Activated CD4-positive, alpha-beta T cell treated with anti-CD3 and anti-CD28 coated beads, Interleukin-2, amount 10 ng/mL, durations not matched to agents 7 days and 5 days (primary cell): ENCODE measurements at places on chromosomes 12 and 14. TPM values are rescaled to one million over a fixed set of nuclear protein-coding genes. Genes with fewer than 3 reads are reported as not detected.
A peak's percentile ranks its signal among the peaks of the same experiment; 100 is the strongest.

- DNase-seq = no peak
- no peaks in the 10 kb centered on the region for H3K4me1 ChIP-seq
- no peaks in the 10 kb centered on the region for H3K27me3 ChIP-seq
Measured at GRCh38 chr12:100591979-100592378, 18.5 kb downstream of the GAS2L3 start.

Gene FAM90A1
- total RNA-seq = not detected

Gene STYK1
- total RNA-seq = 0.17 TPM

Gene KLRG1
- total RNA-seq = 4.4 TPM

Gene SFSWAP
- 59.0 TPM for total RNA-seq

DNA sequence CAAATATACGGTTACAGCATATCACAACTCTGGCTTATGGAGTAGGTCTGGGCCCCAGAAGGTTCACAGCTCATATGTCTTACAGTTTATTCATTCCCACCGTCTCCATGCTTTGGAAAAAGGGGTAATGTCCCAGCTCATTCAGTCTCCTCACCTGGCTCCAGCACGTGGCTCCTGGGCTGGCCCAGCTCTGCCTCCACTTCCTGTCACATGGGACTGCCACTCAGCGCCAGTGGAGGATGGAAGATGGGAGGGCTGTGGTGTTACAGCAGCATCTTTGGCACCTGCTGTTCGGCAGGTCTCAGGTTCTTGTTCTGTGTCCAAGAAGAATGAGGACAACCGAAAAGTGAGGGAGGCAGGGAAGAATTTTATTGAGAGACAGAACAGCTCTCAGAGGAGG, 216.3 kb upstream of the ATXN7L3B start:
- DNase-seq = no peak
- no peak overlapping the region for H3K27ac ChIP-seq
- no peaks in the 10 kb centered on the region for H3K36me3 ChIP-seq
- no peaks in the 10 kb centered on the region for H3K27me3 ChIP-seq
- H3K4me3 ChIP-seq = no peak overlapping the region

Gene TAS2R10
- total RNA-seq = 0.25 TPM

DNA sequence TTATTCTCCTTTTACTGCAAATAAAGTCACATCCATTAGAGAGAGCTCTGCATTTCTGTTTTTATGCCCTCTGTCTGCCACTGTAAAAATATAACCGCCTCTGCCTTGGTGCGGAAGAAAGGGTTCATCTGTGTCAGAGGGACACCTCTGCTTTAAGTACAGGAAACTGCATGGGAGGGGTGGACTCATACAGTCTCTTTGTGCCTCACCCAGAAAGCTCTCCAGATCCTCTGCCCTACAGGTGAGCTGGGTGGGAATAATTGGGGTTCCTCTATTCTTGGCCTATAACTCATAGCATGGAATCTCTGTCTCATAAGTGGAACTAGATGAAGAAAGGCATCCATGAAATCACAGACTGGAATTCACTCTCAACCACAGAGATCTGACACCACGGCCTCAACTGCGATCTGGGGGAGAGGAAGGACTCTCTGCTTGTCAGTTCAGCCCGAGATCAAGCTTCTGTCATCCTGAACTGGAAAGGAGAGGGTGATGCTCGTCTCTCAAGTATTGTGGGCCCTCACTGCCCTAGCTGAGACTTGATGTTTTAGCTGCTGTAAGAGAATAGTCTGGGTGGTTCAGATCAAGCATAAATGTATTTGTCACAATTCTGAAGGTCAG, 702.3 kb downstream of the TMEM121 start:
- H3K4me3 ChIP-seq = peak overlapping the region; percentile 61
- H3K27ac ChIP-seq = peak overlapping the region; percentile 90
- no peaks in the 10 kb centered on the region for H3K27me3 ChIP-seq
- peak; percentile 68 for DNase-seq
- peaks cover 43% of the 10 kb centered on the region for H3K4me1 ChIP-seq

Gene HAL
- total RNA-seq = 0.69 TPM

DNA sequence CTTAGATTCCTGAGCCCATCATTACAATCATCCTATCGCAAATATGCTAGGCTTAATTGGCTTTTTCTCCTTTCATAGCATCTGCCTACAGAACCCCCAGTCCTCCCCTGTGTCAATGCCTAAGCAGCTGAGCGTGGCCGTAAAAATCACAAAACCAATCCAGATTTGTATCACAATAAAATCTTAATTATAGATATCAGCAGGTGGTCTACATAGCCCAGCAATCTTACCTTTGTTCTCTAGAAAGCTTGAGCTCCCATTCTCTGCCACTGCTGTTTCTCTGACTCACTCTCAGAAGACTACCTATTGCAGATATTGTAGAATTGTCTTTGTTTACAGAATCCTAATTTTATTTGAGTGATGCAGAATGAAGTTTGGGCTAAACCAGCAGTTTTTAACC, 37.9 kb upstream of the PPM1A start:
- H3K4me3 ChIP-seq = no peak overlapping the region
- no peak overlapping the region for H3K27ac ChIP-seq
- H3K27me3 ChIP-seq = peaks cover 9% of the 10 kb centered on the region
- DNase-seq = no peak
- no peaks in the 10 kb centered on the region for H3K36me3 ChIP-seq

Gene CCDC197
- total RNA-seq = not detected

DNA sequence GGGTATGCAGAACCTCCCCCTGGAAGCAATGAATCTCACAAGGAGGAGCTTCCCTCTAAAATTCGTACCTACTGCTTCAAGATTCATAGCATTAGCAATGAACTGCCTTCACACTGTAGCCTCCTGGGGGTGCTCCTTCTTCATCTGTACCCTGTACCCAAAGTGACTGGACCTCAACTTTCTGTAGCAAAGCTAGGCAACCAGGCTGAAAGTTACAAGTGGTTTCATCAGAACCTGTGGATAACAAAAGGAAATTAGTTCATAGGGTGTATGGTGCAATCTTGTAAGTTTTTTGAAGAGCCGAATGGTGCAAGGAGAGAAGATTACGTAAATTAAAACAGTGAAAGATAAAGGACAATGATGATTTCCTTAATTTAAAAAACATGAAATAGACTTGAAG, 1541.7 kb upstream of the FLRT2 start:
- no peaks in the 10 kb centered on the region for H3K4me1 ChIP-seq
- no peak for DNase-seq
- H3K36me3 ChIP-seq = no peaks in the 10 kb centered on the region
- no peaks in the 10 kb centered on the region for H3K27me3 ChIP-seq

Gene GALNT6
- total RNA-seq = 17.5 TPM

Gene TAS2R8
- not detected for total RNA-seq

DNA sequence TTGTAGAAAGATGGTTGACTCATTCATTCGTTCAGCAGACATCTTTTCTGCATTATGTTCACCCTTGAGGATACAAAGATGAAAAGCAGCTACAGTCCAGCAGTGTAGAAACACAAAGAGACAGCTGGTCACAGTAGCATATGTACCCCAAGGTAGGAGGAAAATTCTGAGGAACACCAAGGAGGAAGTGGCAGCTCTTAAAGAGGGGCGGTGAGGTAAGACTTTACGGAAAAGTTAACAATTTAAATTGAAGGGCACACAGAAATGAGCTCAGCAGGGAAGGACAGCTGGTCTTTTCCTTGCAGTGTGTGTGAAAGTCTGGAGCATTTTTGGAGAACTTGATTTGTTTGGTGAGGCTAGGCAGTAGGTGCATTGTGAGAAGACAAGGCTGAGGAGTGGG, 3.5 kb downstream of the SLC35E3 start:
- H3K27me3 ChIP-seq = no peaks in the 10 kb centered on the region
- H3K27ac ChIP-seq = no peak overlapping the region
- H3K4me3 ChIP-seq = no peak overlapping the region
- H3K36me3 ChIP-seq = peaks cover 31% of the 10 kb centered on the region
- DNase-seq = no peak

Gene KLRD1
- total RNA-seq = not detected

DNA sequence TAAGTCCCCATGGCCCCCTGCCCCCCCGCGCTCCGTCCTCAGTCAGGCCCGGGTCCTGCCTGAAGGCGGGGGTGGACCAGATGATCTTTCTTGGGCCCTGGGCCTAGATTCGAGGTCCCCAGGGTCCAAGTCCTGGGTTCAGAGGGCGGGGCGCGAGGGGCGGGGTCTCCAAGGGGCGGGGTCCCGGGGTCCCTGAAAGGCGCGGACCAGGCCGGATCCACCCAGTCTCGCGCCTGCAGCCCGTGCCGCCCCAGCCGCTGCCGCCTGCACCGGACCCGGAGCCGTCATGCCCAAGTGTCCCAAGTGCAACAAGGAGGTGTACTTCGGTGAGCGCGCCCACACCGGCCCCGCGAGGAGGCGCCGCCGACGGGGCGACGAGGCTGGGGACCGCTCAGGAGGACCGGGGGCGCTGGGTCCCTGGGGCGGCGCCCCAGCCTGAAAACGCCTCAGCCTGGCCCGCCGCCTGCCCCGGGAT, 325 bp downstream of the CRIP1 start:
- H3K4me1 ChIP-seq = peaks cover 47% of the 10 kb centered on the region
- peaks cover 2% of the 10 kb centered on the region for H3K27me3 ChIP-seq
- H3K4me3 ChIP-seq = peak overlapping the region; percentile 84
- peaks cover 8% of the 10 kb centered on the region for H3K36me3 ChIP-seq
- peak; percentile 66 for DNase-seq
- peak overlapping the region; percentile 92 for H3K27ac ChIP-seq

GRCh38 chr14:55416866-55417265, 5.2 kb upstream of the ATG14 start:
- H3K27ac ChIP-seq = no peak overlapping the region
- DNase-seq = peak; percentile 19
- no peaks in the 10 kb centered on the region for H3K36me3 ChIP-seq
- H3K4me1 ChIP-seq = peaks cover 13% of the 10 kb centered on the region

Gene WDHD1
- total RNA-seq = 37.5 TPM

- no peaks in the 10 kb centered on the region for H3K4me1 ChIP-seq
- no peak for DNase-seq
- no peak overlapping the region for H3K27ac ChIP-seq
- H3K36me3 ChIP-seq = no peaks in the 10 kb centered on the region
- no peaks in the 10 kb centered on the region for H3K27me3 ChIP-seq
- no peak overlapping the region for H3K4me3 ChIP-seq
Measured at GRCh38 chr12:127640181-127640886, 626.6 kb upstream of the TMEM132C start.

DNA sequence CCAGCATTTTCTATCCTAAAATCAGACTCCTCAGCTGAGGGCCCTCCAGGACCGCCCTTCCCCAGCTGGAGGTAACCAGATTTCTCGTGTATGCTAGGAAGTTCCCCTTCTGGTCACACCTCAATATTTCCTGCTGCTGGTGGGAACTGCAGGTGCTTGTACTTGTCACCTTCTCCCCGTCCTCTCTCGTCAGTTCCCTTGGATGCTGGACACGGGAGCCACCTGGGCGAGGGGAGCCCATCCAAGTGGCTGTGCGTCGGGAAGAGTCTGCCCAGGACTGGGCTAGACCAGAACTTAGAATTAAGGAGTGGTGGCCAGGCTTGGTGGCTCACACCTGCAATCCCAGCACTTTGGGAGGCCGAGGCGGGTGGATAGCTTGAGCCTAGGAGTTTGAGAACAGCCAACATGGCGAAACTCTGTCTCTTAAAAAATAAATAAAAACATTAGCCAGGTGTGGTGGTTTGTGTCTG, 23.2 kb upstream of the KIF26A start:
- H3K36me3 ChIP-seq = no peaks in the 10 kb centered on the region
- DNase-seq = no peak
- no peaks in the 10 kb centered on the region for H3K4me1 ChIP-seq
- no peak overlapping the region for H3K27ac ChIP-seq

DNA sequence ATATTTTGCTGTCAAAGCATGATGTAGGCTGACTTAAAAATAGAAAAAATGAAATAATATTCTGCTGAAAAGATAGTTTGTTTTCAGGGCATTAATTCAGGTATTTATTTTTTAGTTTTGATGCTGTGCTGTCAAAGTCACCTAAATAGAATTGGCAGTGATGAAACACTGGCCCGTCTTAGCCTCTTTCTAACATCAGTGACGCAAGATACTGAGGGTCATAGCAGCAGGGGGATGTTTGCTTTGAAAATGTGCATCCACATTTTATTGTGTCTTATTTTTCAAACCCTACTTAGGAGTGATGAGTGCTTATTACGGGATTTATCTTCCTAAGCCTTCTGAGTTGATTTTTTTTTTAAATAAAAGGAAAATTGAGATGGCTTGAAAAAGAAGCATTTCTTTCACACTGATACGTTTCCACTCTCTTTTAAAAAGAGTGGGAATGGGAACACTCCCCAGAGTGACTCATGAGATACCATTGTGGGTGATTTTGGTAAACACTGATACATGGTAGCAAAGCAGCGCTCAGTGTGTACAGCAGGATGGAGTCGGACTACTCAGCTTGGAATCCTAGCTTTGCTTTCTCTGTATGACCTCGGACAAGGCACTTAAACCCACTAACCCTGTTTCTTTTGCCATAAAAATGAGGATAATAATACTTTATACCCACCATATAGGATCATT, 290.8 kb downstream of the ERC1 start:
- no peak overlapping the region for H3K4me3 ChIP-seq
- H3K27ac ChIP-seq = no peak overlapping the region
- H3K27me3 ChIP-seq = no peaks in the 10 kb centered on the region

GRCh38 chr12:92502417-92503028, 200.3 kb upstream of the PLEKHG7 start:
- DNase-seq = no peak
- no peak overlapping the region for H3K4me3 ChIP-seq
- no peaks in the 10 kb centered on the region for H3K27me3 ChIP-seq
- H3K4me1 ChIP-seq = peaks cover 48% of the 10 kb centered on the region

DNA sequence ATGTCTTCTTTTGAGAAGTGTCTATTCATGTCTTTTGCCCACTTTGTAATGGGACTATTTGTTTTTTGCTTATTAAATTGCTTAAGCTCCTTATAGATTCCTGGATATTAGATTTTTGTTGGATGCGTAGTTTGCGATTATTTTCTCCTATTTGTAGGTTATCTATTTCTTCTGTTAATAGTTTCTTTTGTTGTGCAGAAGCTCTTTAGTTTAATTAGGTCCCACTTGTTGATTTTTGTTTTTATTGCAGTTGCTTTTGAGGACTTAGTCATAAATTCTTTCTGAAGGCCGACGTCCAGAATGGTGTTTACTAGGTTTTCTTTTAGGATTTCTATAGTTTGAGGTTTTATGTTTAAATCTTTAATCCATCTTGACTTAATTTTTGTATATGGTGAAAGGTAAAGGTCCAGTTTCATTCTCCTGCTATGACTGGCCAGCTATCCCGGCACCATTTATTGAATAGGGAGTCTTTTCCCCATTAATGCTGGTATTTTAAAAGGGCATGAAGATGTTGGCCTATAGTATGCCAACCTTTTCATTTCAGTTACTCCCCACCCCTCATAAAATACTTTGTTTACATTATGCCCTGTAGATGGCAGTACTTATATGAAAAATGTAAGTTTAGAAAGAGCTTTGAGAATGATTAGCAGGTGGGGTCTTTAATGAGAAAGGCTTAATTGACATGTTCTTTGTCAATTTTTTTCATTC, 62.9 kb upstream of the PSMA6 start:
- peaks cover 5% of the 10 kb centered on the region for H3K36me3 ChIP-seq
- H3K27ac ChIP-seq = no peak overlapping the region
- DNase-seq = no peak
- H3K4me1 ChIP-seq = peaks cover 21% of the 10 kb centered on the region
- no peaks in the 10 kb centered on the region for H3K27me3 ChIP-seq

- no peaks in the 10 kb centered on the region for H3K27me3 ChIP-seq
- no peaks in the 10 kb centered on the region for H3K36me3 ChIP-seq
- DNase-seq = no peak
- H3K27ac ChIP-seq = no peak overlapping the region
- no peaks in the 10 kb centered on the region for H3K4me1 ChIP-seq
- H3K4me3 ChIP-seq = no peak overlapping the region
Measured at GRCh38 chr12:114955414-114956014, 271.5 kb upstream of the TBX3 start.

Gene KRT6C
- total RNA-seq = not detected

Gene TAS2R14
- total RNA-seq = 2.1 TPM
